ENCODE measurements at places on chromosomes 11 and 22. TPM values are rescaled to one million over a fixed set of nuclear protein-coding genes. Genes with fewer than 3 reads are reported as not detected.

The OR5M11 gene
- not detected for total RNA-seq

DNA sequence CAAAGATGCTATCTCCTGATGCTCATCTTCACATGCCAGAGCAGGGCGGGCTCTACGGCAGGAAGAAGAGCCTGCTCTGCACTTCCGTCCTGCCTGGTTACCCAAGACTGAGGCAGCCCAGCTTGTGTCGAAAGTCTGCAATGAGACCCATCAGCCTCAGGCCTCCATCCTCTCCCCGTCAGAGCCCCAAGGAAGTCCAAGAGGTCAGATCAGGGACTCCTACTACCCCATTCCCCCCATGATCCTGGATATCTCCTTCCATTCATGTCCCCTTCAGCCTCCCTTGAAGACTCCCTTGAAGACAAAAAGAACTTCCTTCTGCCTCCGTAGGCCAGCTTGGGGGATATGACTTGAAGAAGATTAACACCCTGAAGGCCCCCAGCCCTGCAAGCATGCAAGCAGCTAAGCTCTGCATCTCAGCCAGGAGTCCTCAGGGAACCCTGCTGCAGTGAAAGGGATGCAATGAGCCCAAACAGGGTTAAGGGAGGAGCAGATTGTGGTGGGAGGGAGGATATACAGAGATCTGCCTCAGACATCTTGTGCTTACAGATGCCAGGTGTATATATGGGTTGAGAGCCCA lies 85.6 kb downstream of the TRIM29 start:
- no peaks in the 10 kb centered on the region for H3K36me3 ChIP-seq
- peaks cover 10% of the 10 kb centered on the region for H3K27me3 ChIP-seq
- no peaks in the 10 kb centered on the region for H3K4me1 ChIP-seq
- no peak overlapping the region for H3K4me3 ChIP-seq

The DUSP8 gene
- 1.6 TPM for total RNA-seq

The WNT11 gene
- total RNA-seq, result not detected

DNA sequence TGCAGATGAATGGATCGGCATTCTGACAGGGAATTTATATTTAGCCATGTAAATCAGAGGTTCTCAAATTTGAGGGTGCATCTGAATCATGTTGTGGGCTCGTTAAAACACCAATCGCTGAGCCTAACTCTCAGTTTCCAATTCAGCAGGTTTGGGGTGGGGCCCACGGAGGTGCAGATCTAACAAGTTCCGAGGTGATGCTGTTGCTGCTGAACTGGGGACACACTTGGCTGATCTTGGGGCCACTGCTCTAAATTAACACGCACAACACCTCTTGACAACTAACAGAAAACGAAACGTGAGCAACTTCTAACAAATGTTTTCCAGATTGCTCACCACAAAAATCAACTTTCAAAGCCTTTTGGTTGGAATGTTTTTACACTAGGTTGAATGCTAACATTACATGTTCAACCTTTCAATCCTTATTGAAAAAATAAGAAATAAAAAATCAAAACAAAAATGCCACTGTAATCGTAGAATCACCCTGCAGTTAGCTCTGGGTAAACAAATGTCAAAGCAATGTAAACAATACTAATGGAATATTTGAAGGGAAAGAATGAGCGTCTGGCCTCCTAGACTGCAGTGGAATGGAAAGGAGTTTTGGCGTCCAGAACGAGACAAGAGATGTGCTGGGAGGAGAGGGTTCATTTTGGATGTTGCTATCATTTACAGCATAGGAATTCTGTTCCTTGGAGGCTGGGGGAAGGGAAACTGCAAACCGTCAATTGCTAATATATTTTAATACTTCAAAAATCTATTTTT lies 68.3 kb upstream of the SLC6A5 start:
- no peak for DNase-seq
- peaks cover 18% of the 10 kb centered on the region for H3K27me3 ChIP-seq
- H3K36me3 ChIP-seq, result no peaks in the 10 kb centered on the region
- no peak overlapping the region for H3K4me3 ChIP-seq
- H3K4me1 ChIP-seq, result no peaks in the 10 kb centered on the region
- no peak overlapping the region for H3K27ac ChIP-seq

DNA sequence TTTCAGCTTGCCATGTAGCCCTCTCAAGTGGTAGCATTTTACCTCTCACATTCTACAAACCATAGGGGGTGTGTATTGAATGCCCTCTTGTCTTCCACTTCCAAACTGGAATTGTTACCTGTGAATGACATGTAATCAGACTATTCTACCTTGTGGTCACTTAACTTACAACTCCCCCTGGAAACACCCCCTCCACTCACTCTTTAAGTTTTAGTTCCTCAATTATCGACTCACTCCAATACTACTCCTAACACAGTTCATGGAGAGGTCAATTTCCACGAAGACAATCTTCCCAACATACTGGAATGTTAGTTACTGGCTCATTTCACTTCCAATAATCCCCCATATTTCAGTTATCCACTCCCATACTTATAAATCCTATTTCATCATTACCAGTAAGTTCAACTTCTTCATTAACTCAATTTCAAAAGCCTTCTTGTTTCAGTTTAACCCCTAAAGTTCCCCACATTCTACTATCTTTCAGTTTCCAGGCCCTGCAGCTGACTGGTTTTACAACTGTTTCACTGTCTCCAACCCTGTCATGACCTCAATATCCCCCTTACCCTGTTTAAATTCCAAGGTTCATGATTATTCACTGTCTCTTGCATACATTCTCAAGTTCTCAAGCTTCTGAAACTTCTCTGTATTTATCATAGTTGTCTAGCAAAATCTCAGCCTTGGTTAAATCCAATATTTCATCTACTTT lies 92.5 kb downstream of the C11orf87 start:
- no peak overlapping the region for H3K4me3 ChIP-seq
- H3K27me3 ChIP-seq, result no peaks in the 10 kb centered on the region
- no peak for DNase-seq
- H3K36me3 ChIP-seq, result no peaks in the 10 kb centered on the region

DNA sequence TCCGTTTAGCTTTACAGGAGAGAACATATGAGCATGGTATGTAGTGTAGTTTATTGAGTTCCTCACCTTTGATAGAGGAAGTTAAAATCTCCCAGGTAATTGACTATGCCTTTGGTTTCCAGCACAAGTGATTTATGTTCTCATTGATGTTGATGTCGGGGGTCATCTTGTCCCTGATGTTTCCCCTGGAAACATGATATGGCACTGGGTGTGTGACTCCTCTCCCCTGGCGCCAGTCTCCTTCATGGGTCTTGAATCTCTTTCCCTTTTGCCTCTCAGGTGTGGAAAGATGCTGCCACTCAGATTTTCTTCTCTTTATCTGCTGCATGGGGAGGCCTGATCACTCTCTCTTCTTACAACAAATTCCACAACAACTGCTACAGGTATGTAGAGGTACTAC lies 28.3 kb downstream of the SLC6A5 start:
- H3K36me3 ChIP-seq, result no peaks in the 10 kb centered on the region
- no peak overlapping the region for H3K27ac ChIP-seq
- no peak overlapping the region for H3K4me3 ChIP-seq
- DNase-seq, result no peak
- no peaks in the 10 kb centered on the region for H3K4me1 ChIP-seq

The LGR4 gene
- 0.22 TPM for total RNA-seq

DNA sequence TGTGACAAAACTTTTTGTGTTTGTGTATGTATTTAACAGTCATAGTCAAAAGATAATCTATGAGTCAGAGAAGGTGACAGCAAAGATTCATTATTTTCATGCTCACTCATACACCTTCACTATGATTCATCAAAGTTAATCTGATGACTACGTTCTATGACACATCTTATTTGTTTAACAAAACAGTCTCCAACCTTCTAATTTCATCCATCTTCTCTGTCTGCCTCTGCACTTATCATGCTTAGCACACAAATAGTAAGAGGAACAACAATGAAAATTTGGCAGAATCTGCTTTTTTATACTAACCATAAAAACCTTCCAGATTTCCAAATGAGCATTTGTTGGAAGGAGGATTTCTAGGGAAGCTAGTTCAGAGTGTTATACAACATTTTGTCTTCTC lies 568.9 kb downstream of the LUZP2 start:
- no peak overlapping the region for H3K27ac ChIP-seq
- no peaks in the 10 kb centered on the region for H3K27me3 ChIP-seq
- DNase-seq, result no peak

The TEX54 gene
- total RNA-seq, result 0.53 TPM

DNA sequence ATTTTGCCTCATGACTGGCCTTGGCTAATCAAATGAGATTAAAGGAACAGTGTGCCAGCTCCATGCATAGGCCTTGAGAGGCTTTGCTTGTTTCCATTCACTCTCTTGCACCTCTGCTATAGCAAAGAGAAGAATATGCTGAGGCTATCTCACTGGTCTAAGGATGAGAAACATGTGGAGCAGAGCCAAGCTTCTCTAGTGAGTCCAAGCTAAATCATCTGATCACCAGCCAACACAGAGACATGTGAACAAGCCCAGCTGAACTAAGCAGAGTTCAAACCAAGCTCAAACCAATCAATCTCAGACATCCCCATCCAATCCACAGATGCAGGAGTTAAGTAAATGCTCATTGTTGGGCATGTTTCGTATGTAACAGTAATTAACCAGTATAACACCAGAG lies 69.4 kb upstream of the API5 start:
- no peak for DNase-seq
- no peaks in the 10 kb centered on the region for H3K36me3 ChIP-seq
- H3K27me3 ChIP-seq, result peaks cover 4% of the 10 kb centered on the region
- H3K4me3 ChIP-seq, result no peak overlapping the region
- H3K4me1 ChIP-seq, result no peaks in the 10 kb centered on the region

DNA sequence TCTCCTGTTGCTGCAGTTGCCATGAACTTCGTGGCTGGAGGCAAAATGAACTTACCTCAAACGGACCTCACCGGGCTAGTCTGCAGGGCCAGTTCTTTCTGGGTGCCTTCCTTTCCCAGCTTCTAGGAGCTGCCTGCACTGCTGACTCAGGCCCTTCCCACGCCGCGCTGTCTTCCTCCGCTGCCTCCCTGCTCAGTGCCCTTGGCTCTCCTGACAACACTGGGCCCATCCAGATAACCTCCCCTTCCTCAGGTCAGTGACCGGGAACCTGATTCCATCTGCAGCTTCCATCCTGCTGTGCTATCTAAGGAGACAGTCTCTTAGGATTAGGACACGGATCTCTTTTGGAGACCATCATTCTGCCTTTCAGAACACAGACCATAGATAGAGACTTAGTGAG lies 19.3 kb downstream of the MOB2 start:
- DNase-seq, result no peak
- H3K27me3 ChIP-seq, result no peaks in the 10 kb centered on the region
- H3K36me3 ChIP-seq, result no peaks in the 10 kb centered on the region
- no peak overlapping the region for H3K27ac ChIP-seq
- no peaks in the 10 kb centered on the region for H3K4me1 ChIP-seq

The MPZL3 gene
- 49.0 TPM for total RNA-seq

GRCh38 chr11:17931595-17931994 lies 81.3 kb downstream of the SERGEF start:
- no peak for DNase-seq
- H3K4me3 ChIP-seq, result no peak overlapping the region
- H3K27me3 ChIP-seq, result no peaks in the 10 kb centered on the region
- H3K27ac ChIP-seq, result no peak overlapping the region

- H3K4me1 ChIP-seq, result peaks cover 7% of the 10 kb centered on the region
- peak; percentile 24 for DNase-seq
- H3K36me3 ChIP-seq, result no peaks in the 10 kb centered on the region
- no peak overlapping the region for H3K27ac ChIP-seq
- H3K27me3 ChIP-seq, result peaks cover 30% of the 10 kb centered on the region
- no peak overlapping the region for H3K4me3 ChIP-seq
Observed at GRCh38 chr11:60169264-60169915, 13.5 kb downstream of the MS4A6A start.

The NXPE4 gene
- not detected for total RNA-seq
